ENCODE measurements at places on chromosomes 7 and 10. TPM values are rescaled to one million over a fixed set of nuclear protein-coding genes. Genes with fewer than 3 reads are reported as not detected.

Gene MMP21
- total RNA-seq = not detected

DNA sequence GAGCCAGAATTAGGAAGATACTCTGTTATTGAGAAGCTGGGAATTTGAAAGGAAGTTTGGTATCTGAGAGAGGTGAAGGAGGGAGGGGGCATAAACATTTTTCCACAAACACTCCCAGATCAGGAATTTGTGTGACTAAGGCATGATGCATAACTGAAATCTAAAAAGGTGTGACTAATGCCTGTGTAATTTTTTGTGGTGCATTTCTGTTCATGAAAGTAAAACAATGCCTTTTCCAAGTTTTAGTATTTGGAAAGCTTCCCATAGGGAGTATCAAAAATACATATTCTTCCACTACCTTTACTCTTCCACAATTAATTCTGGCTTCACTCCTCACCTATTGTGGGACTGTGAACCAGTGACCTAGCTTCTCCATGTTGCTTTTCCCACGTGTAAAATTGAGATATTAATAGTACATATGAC lies 56.4 kb upstream of the CAV2 start:
- no peak for DNase-seq

GRCh38 chr10:6786579-6787031 lies 206.5 kb upstream of the PRKCQ start:
- DNase-seq = no peak

DNA sequence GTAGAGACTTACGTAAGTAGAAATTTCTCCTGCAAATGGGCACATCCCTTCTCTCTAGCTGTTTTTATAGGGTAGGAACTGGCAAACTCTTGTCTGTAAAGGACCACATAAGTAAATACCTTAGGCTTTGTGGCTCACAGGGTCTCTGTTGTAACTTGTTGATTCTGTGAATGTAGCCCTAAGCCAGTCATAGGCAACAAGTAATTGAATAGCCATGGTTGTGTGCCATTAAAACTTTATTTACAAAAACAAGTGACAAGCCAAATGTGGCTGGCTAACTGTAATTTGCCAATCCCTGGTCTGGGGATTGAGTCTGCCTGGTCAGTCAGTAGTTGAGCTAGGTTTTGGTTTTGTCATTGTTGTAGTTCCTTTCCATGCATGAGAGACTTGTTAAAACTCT lies 5.3 kb upstream of the KLF6 start:
- no peak for DNase-seq

- DNase-seq = no peak
These were observed 14.6 kb downstream of the OTUD1 start for GRCh38 chr10:23453465-23453864.

- DNase-seq = no peak
These were observed 3.9 kb downstream of the ADD3 start for GRCh38 chr10:110011681-110012080.

GRCh38 chr10:90993340-90993739 lies 72.5 kb upstream of the ANKRD1 start:
- DNase-seq = no peak

Measured in heart right ventricle (tissue), 16 donors.